ENCODE measurements at places on chromosomes 16 and 17.

DNA sequence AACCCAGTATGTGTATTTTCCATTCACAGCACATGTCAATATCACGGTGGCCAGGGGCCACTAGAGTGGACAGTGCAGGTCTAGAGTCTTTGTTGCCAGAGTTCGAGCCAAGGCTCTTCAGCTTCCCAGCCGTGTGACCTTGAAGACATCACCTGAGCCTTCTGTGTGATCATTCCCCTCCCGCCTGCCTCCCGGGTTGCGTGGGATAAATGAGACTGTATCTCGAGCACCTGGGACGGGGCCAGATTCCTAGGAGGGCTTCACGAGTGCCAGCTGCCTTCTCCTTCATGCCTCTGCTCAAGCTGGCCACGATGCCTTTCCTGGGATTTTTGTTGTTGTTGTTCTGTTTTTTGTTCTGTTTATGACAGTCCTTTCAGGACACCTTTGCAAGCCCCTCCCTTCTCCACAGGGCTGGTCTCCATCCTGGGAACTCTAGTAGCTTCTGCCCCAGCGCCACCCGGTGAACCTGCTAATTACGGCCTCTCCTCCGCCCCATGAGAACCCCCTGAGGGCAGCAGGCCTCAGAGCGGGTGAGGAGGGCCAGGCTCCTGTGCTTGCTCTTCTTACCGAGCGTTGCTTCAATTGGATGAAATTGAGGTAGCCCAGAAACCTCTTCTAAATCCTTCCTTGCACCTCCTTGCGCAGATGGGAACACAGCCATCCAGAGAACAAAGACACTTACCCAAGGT lies 3.9 kb downstream of the SPNS2 start:
- no peak for DNase-seq

DNA sequence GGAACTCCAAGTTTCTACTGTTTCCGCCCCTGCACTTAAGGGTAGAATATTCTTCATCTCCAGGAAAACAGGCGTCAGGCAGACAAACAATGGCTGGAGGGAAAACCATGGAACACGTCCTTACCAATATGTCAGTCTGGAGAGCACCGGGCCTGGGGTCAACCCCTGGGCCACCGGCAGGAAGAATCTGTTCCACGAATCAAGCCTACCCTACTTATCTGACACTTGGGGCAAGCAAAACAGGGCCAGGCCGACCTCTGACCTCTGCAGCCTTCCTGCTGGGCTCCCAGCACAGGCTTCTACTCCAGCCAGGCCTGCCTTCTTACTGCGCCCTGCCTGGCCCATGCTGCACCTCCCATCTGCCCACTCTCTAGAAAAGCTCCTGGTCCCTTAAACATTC lies 10.1 kb downstream of the VAC14 start:
- no peak for DNase-seq

- DNase-seq = no peak
These were observed 156.1 kb upstream of the CACNG5 start for GRCh38 chr17:66678827-66679226.

DNA sequence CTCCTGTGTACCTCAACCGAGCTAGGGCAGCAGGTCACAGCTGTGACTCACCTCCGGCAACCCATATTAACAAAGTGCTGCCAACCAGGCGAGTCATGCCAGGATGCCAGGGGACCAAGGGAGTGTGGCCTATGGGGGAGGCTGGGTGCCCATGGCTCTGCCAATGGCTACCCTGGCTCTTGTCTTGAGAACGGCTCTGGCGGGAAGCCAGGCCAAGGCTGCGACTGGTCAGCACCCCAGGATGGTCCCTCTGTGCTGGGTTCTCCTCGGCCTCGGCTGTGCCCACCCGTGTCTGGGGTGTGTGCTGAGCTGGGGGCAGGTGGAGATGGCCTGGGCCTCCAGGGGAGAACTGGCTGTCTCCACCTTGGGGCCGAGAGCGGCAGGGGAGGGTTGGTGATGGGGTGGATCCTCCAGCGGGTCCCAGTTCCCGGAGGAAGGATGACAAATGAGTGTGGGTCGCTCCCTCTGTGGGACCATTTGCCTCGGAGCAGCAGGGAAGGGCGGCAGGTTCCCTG lies 75.8 kb downstream of the MRC2 start:
- no peak for DNase-seq

DNA sequence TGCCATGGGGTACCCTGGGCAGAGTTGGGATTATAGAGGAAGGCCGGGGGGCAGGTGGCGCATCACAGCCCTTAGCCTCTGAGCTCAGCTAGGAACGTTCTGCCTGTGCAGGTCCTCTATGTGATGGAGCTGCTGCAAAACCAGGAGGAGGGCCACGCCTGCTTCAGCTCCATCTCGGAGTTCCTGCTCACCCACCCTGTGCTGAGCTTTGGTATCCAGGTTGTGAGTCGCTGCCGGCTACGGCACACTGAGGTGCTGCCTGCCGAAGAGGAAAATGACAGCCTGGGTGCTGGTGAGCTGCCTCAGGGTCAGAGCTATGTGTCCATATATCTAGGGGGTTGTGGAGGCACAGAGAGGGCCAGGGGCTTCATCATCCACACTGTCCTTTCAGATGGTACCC lies 5.8 kb upstream of the NRN1L start:
- no peak for DNase-seq

DNA sequence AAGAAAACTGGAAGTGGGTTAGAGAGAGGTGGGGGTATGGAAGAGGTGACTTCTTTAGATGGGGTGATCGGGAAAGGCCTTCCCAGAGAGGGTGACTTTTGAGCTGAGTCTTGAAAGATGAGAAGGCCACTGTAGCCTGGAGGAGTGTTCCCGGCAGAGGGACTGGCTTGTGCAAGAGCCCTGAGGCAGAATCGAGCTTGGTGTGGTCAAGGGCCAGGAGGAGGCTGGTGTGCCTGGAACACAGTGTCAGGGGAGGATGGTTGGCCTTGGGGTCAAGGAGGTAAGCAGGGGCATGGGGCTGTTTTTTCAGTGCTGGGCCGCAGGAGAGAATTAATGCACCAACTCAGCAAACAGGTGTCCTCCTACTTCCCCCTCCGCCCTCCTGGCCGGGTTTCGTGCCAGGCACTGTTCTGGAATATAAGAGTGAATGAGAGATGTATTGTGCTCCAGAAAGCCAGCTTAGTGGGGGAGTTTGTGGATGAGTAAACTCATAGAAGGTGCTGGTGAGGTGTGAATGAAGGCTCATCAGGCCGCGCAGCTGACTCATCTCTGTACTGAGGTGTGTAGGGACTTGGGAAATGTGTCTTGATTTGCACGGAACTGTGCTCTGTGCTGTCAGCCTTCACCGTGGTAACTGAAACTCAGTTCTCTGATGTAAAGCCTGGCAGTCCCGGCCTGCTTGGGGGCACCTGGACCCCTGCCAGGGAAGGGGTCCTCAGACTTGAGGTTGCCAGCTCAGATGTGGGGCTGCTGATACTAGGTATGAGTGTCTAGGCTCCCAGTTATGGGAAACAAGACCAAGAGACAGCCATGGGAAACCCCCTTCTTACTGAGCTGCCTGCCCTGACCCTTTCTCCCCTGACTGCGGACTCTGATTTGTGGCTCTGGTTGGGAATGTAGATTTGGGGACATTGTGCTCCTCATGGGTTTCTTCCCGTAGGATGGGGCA lies 15.3 kb downstream of the KSR1 start:
- DNase-seq = no peak

- no peak for DNase-seq
These were observed 99.7 kb downstream of the VPS53 start for GRCh38 chr17:614653-615546.

DNA sequence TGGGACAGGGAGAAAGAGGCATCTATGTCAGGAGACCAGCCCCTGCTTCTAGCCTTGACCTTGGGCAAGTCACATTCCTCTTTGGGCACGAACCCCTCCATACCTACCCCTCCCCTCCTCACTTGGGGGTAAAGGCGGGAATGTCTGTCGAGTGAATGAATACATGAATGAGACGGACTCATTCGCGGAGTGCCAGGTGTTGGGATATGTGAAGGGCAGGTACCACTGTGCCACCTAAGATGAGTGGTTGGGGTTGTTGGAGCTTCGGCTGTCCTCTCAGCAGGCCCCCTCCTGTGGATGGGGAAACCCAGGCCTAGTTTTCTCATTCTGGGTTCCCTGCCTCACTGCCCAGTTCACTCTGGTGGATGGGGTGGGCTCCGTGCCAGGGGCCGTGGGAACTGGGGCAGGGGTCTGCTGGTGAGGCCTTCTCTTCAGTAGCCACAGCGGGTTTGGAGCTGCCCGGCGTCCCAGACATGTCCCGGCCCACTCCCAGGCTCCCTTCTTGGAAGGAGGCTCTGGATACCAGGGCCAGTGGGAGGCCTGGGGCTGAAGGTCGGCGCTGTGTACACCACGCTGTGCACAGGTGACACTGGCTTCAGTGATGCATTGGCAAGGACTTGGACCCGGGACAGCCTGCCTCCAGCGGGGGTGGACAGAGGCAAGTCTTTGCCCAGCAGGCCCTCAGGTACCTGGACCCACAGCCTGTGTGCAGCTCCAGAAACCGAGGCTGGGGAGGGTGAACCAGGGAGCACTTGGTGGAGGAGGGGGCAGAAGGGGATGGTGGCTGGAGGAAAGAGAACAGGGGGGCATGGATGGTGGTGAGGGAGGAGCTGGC lies 5.6 kb downstream of the GLIS2 start:
- no peak for DNase-seq

DNA sequence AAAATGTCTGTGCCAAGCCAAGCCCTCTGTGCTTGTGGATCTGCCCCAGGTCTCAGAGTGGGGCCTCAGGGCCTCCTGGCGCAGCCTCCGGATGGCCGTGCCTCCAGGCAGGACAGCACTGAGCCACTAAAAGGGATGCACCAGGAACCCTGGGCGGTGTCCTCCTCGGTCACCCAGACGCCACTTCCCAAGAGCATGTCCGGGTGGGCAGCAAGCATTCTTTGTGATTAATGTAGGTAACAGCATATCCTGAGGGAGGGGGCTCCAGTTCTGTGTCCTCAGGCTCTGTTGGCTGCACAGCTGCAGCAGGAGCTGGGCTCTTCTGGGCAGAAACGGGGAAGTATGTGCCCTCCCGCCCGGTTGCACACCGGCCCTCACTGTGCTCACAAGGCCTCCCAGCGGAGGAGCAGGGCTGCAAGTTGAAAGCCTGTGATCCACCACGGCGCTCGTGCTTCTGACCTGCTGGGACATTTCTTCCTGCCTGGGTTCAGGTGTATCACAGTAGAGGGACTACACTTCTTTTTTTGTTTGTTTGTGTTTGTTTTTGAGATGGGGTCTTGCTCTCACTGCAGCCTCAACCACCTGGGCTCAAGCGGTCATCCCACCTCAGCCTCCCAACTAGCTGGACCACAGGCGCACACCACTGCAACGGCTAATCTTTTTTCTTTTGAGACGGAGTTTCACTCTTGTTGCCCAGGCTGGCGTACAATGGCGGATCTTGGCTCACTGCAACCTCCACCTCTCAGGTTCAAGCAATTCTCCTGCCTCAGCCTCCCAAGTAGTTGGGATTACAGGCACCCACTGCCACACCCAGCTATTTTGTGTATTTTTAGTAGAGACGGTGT lies 37.9 kb upstream of the CHMP6 start:
- no peak for DNase-seq

DNA sequence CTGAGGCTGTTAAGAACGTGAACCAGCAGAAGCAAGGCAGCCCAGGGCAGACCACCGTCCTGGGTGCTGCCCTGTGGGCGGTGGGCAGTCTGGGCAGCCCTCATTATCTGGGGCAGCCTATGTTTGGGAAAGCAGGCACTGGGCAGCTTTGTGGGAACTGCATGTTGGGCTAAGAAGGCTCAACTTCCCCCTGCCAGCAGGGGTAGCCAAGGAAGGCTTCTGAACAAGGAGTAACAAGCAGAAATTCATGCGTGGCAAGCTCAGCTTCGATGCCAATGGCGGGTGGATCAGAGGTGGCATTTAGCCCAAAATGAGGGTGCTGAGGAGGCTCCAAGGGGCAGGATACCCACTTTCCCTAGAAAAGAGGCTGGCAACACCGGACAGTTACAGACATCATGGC lies 42.7 kb upstream of the METRNL start:
- no peak for DNase-seq

GRCh38 chr17:9363440-9364350 lies 211.9 kb downstream of the STX8 start:
- DNase-seq = no peak

GRCh38 chr16:27378871-27379481 lies 23.0 kb upstream of the IL21R start:
- no peak for DNase-seq

DNA sequence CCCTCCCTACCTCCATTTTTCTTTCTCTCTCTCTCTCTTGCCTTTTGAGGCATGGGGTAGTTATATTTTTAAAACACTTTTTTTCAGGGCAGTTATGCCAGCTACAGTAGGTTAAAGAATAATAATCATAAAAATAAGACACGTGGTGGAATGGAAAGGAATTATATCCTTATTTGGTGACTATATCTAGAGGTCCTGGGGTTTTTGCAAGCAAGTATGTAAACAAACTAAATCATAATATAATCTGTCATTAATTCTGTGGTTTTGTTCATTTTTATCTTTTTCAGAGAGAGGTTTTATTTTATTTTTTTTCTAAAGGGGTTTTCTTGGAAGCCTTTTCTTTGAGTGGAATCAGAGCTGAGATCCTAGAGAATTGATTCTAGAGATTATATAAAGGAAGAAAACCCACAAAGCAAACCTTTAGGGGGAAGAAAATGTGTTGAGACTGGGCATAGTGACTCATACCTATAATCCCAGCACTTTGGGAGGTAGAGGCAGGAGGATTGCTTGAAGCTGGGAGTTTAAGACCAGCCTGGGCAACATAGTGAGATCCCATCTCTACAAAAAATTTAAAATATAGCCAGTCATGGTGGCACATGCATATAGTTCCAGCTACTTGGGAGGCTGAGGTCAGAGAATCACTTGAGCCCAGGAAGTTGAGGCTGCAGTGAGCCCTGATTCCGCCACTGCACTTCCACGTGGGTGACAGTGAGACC lies 53.2 kb downstream of the NQO1 start:
- no peak for DNase-seq

GRCh38 chr16:48536614-48537200 lies 73.3 kb downstream of the N4BP1 start:
- no peak for DNase-seq

- DNase-seq = no peak
These were observed 5.3 kb upstream of the DPEP1 start for GRCh38 chr16:89607937-89608740.

DNA sequence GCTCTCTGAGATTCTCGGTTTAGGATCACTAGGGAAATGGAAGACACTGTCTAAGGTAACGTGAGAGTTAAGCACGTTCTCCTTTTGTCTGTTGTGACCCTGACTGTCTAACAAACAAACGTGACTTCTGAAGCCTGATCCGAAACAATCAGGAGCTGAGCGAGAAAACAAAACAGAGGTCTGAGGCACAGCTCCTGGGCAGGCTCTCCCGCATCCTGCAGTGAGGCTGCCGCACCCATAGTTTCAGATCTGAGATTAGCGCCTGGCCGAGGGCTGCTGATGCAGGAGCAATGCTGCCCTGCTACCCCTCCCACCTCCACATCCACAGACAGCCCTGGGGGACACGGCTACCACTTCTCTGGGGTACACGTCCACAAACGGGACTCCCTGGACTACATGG lies 46.7 kb downstream of the RNF157 start:
- DNase-seq = no peak

- no peak for DNase-seq
These were observed 23.6 kb downstream of the ASIC2 start for GRCh38 chr17:33269337-33270060.

All from NCI-H446 treated with DMSO at 0.1 percent for 48 hours (cell line).